ENCODE measurements at places on chromosomes 13 and 19. TPM values are rescaled to one million over a fixed set of nuclear protein-coding genes. Genes with fewer than 3 reads are reported as not detected.

The SULT2A1 gene
- not detected for total RNA-seq

The CYSLTR2 gene
- 3.0 TPM for total RNA-seq

The CCDC70 gene
- total RNA-seq, result not detected

The PSG11 gene
- not detected for total RNA-seq

The WDR87 gene
- not detected for total RNA-seq

The ZFP36 gene
- 183 TPM for total RNA-seq

The NPHS1 gene
- 0.10 TPM for total RNA-seq

The PRRG2 gene
- total RNA-seq, result 10.8 TPM

The S1PR5 gene
- 0.27 TPM for total RNA-seq

The KCNN4 gene
- total RNA-seq, result 145 TPM

The CLEC11A gene
- 0.55 TPM for total RNA-seq

The EBI3 gene
- 34.9 TPM for total RNA-seq

The KLK8 gene
- total RNA-seq, result not detected

The WIZ gene
- 19.8 TPM for total RNA-seq

The ZNF709 gene
- total RNA-seq, result 1.6 TPM

The MEDAG gene
- total RNA-seq, result not detected

The PCP2 gene
- total RNA-seq, result 1.8 TPM

The CGB1 gene
- not detected for total RNA-seq

The CYP2A6 gene
- total RNA-seq, result not detected

The COL5A3 gene
- total RNA-seq, result 0.87 TPM

The NLRP4 gene
- total RNA-seq, result not detected

The WTIP gene
- total RNA-seq, result 0.33 TPM

The TGFBR3L gene
- 5.8 TPM for total RNA-seq

The MCEMP1 gene
- not detected for total RNA-seq

The PCDH9 gene
- total RNA-seq, result 0.16 TPM

The IER2 gene
- total RNA-seq, result 174 TPM

The TYROBP gene
- total RNA-seq, result 0.75 TPM

The ZNF433 gene
- total RNA-seq, result 1.4 TPM

The LILRB1 gene
- total RNA-seq, result 0.34 TPM

The KCTD12 gene
- 5.2 TPM for total RNA-seq

The SMIM44 gene
- not detected for total RNA-seq

The ZNF723 gene
- total RNA-seq, result not detected

The MCOLN1 gene
- total RNA-seq, result 11.0 TPM

The CYP4F3 gene
- total RNA-seq, result 0.14 TPM

Data from activated naive CD4-positive, alpha-beta T cell treated with anti-CD3 and anti-CD28 coated beads, Interleukin-2, amount 50 U/mL, for 72 hours (primary cell).